ENCODE measurements at places on chromosomes 3 and 15.

DNA sequence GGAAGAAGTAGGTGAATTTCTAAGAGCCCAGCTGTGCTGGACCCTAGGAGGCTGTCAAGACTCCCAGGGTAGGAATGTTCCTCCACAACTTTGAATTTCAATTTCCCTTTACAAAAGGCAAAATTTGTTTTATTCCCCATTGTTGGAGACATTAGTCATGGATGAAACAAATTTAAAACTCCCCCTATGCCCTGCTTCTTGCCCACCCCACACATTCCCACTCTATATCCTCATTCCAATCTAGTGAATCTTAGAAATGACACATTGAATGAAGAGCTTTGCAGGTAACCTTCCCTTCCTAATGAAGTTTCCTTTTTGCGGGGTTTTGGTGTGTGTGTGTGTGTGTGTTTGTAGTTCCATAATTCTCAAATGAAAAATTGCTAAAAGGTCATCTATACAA lies 72.6 kb downstream of the CCNL1 start:
- DNase-seq: no peak

DNA sequence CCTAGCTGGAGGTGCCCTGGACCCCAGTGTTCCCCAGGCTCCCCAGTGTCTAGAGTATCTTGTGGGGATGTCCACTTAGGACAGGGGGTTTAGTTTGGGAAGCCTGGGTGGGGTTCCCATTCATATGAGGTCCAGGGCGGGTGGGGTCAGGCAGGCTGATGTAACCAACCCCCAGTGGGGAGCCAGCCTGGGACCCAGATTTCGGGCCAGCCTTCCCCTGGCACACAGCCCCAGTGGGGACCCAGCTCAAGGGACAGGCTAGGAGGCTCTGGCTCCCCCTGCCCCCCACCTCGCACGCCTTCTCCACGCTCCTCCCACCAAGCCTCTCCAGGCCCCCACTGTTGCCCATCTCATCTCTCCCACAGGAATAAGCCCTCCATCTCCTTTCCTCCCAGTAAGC lies 323.5 kb downstream of the UACA start:
- no peak for DNase-seq

DNA sequence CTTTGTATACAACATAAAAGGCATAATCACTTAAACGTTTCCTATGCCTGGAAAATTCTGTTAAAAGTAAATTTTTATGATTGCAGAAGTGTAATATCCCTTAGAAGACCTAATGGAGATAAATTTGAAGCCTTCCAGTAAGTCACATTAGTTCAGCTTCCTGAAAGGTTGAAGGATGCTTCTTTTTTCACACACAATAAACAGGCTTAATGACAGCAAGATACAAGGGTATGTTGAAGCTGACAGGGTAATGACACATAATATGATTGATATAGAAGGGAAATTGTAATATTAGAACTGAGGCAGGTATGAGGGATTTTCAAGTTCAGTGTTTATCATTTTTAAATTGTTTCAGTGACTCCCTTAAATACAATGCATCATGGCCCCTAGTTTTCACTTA lies 161.8 kb upstream of the NAALADL2 start:
- no peak for DNase-seq

GRCh38 chr3:46684891-46685290 lies 8.6 kb downstream of the ALS2CL start:
- DNase-seq: no peak

Measured in urothelium cell line (cell line).